ENCODE measurements at places on chromosomes 1 and 21.

DNA sequence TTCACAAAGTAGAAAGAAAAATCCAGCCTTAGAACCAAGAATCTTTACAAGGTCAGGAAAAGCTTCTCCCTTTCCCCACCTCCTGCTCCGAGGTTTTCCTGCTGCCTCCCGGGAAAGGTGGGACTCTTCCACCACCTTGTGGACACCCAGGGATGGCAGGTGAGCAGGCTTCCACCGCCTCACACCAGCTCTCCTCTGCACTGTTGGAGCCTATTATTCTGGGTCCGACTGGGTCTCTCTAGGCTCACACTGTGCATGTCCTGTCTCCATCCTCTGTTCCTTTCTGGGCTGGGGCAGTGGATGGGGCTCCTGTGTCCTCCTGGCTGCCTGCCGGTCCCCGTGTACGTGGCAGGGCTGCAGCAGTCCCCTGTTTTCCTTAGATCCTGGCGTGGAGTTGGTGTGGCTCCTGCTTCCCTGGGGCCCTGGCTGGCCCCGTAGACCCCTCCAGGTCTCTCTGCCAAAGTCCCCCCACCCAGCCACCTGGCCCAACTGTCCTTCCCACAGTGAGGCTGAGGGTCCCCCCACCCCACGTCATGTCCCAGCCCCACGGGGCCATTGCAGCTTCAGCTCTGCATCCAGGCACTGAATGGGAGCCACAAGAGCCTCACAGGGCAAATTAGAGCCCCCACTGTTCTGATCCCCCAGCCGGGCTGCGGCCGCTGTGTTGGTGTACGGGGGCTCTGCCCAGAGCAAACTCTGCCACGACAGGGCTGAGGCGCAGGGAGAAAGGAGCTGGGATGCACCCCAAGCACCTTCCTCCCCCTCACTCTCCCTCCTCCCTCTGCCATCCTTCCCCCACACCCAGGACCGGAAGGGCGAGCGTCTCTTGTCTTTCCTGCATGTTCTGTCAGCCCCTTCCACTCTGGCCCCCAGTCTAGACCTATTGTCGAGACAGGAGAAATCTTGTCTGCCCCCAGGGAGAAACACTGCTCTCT lies 3.3 kb upstream of the SLC45A1 start:
- peak; percentile 59 for DNase-seq

DNA sequence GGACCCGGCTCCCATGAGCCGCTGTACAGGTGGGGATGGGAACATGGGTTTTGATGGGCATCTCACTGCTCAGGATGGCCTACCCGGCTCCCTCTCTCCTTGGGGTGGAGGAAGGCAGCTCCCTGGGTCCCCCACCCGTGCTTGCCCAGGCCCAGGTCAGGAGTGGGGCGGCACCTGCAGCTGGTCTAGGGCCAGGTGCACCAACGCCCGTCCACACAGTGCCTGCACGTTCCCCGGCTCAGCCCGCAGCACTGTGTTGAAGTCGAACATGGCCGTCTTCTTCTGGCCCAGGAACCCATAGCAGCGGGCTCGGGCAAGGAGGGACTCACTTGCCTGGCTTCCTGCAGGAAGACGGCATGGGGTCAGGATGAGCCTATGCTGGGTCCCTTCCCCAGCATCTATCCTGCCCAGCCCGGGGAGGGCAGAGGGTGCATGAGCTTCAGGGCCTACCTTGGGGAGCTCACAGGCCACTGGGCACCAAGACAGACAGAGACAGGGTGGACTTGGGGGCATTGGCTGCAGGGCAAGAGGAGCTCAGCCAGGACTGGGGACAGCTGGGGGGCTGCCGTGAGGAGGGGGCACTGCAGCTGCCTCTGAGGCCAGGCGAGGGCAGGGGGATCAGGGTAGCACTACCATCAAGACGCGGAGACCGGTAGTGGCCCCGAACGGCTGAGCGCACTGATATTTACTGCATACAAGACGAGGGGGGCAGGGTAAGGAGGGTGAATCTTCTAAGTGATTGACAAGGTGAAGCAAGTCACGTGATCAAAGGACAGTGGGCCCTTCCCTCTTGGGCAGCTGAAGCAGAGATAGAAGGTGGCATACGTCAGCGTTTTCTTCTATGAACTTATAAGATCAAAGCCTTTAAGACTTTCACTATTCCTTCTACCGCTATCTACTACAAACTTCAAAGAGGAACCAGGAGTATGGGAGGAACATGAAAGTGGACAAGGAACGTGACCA lies 17.8 kb downstream of the TTC34 start:
- no peak for DNase-seq

DNA sequence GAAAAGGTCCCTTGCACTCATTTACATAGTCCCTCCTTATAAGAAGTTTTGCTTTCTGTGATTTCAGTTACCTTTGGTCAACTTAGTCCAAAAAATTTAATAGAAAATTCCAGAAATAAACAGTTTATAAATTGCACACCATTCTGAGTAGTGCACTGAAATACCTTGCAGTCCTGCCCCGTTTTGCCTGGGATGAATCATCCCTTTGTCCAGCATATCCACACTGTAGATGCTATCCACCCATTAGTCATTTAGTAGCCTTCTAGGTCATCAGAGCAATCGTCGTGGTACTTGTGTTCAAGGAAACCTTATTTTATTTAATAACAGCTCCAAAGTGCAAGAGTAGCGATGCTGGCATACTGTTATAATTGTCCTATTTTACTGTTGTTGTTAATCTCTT lies 38.0 kb downstream of the SPRTN start:
- peak; percentile 57 for DNase-seq

DNA sequence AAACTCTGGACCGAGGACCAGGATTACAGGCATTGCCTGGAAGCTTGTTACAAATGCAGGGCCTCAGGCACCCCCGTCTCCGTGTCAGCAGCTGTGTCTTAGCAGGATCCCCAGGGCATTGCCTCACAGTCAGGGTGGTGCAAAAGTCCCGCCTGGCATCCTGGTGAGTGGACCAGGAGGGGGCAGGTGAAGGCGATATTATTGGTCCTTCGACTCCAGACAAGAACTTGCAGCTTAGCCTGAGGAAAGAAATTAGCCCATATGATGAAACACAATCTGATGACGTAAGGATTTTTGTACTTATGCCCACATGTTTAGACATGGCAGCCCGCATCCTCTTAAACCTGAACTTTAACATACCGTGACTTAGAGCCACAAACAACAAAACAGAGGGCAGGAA lies 40.8 kb downstream of the RSPH1 start:
- no peak for DNase-seq

DNA sequence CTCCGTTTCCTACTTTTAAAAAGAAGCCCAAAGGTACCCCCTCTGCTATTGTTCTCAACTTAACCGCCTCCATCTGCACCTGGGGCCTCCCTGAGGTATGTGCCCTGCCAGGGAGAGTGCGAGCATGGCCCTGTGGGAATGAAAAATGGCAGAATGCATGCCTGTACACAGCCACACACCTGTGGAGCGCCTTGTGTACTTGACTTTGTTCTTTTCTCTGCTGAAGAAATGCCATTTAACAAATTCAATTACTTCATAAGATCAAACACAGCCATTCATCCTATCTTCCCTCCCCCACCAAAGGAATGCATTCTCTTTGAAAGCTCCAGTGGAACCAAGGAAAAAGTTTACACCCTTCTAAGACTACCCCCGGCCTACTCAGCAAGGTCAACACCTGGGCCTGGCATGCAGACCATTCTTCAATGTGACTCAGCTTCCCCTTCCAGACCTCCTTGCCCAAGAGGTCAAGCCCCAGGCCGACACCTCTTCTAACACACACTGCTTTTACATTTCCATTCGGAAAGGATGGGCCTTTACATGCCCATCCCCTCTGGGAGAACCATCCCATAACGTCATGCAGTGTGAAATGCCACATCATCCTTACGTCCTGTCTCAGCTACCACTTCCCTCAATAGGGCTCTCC lies 123.7 kb downstream of the SMYD2 start:
- DNase-seq, result peak; percentile 94

GRCh38 chr21:31875496-31876015 lies 2.7 kb downstream of the HUNK start:
- no peak for DNase-seq

DNA sequence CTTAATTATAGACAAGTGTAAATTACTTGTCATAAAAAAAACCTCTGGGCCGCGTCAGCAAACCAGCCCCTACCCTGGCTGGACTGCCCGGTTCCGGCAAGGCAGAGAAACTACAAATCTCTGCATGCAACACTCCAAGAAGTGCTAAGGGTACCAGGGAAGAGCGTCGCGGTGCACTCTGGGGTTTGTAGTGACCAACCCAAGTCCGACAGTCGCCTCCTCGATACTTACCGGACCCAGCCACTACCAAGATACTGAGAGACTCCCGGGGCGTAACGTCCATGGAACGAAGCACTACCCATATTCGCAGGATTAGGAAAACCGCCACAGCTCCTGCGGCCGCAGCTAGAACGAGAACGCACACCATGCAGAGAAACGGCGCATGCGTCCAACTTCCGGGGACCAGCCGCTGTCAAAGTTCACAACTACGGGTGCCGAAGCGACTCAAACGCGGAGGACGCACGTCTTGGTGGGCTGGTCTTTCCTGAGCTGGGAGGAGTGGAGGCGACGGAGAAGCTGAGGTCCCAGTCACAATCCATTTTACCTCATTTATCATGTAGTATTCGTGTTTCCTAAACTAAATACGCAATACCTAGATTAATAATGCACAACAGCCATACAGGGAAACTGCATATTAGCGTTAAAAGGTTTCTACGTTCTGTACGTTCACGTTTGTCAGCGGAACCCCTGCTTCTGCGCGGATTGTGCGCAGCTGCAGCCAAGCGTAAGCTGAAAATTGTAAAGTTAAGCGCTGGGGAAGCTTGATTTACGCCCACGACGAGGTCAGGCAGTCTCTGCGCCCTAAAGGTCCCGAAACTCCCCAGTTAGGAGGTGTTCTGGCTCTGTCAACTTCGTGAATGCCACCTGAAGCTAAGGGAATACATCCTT lies at the start of gene ALG14:
Gene ALG14 (minus strand): TSS at position 420 of the 888 bp plus-strand sequence. CDS start 53 bp downstream, at position 367.
- DNase-seq, result peak; percentile 93

DNA sequence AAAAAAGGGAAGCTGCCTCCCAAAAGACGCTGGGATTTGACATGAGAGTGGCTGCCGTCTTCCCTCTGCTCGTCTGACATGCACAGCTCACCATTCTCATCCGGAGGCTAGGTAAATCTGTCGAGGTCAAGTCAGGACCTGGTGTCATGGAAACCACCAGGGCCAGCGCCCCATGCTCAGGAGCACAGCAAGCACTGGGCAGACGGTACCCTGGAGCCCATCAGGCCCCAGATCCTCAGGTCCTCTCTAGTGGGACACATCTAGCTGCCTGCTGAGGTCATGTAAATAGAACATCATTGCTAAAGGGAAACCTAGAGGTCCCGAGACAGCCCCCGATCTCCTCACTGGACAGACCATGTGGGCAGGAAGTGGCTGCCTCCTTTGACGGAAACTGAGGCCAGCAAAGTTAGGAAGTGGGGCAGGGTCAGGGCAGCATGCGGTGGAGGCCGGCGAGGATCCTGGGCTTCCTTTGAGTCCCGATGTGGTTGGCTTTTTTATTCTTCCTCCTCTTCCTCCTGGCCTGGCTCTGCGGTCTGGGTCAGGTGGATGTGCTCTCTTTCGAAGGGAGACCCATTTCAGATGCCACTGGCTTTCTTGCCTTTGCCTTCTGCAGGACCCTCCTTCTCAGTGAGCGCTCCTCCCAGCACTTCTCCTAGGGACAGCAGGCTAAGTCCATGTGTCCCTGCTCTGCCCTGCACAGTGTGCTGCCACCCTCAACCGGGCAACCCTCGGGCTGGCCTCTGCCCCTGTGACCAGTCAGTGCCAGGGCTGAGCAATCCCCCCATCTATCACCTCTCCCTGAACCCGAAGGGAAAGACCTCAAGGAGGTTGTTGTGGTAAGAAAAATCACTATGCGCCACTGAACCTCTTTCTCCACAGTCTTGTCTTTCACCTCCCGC lies 5.9 kb downstream of the AGT start:
- no peak for DNase-seq

GRCh38 chr1:49026230-49026811 lies 249.6 kb upstream of the BEND5 start:
- DNase-seq, result no peak

- no peak for DNase-seq
These were observed 162.6 kb downstream of the RUNX1 start for GRCh38 chr21:34886240-34887104.

DNA sequence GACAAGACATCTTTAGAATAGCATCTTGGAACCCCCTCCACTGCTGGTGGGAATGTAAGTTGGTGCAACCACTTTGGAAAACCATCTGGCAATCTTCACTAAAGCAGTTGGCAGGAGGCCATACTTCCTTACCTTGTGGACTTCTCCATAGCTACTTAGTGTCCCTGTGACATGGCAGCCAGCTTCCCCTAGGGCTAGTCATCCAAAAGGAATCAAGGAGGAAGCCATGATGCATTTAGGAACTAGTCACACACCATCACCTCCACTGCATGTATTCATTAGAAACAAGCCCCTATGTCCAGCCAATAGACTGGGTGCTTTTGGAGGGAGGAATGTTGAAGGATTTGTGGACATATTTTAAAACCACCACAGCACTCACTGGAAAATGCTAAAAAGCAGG lies 19.9 kb downstream of the MX2 start:
- DNase-seq, result no peak

- DNase-seq, result peak; percentile 45
These were observed 48.5 kb upstream of the SCYL3 start for GRCh38 chr1:169941982-169942830.

DNA sequence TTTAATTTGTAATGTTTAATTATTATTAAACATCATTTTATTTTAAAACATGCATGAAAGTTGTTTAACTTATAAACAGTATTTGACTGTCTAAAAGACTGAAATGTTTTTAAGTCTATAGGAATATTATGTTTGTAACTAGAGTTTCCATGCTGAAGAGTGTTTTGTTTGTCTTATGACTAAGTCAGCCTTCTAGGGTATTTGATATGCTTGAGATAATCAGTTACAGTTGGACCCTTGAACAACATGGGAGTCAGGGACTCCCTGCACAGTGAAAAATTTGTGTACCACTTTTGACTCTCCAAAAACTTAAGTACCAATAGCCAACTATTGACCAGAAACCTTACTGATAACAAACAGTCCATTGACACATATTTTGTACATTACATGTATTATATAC lies 45.5 kb upstream of the KANK4 start:
- peak; percentile 23 for DNase-seq

- peak; percentile 81 for DNase-seq
These were observed 219.4 kb downstream of the SLC35F3 start for GRCh38 chr1:234123867-234124266.

GRCh38 chr1:162541619-162542141 lies 19.8 kb upstream of the UAP1 start:
- DNase-seq, result peak; percentile 84

- no peak for DNase-seq
These were observed 1263.1 kb downstream of the KCNT2 start for GRCh38 chr1:195345149-195345548.

GRCh38 chr1:236079703-236080102 lies 14.8 kb upstream of the NID1 start:
- DNase-seq, result no peak

DNA sequence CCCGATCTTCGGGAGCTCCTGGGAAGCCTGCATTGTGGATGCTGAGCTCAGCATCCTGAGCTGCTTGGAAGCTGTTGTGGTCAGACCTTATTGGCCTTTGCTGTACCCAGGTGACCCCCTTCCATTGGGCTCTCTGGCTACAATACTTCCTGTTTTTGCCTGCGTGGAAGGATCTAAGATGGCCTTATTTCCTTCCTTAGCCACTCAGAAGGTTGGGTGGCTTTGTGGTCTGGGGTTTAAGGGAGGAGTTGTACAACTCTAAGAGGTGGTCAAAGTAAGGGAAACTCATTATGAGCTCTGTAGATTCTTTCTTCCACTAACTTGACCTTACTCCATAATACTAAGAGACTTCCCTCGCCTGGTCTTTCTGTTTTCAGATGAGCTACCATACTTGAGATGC lies 17.7 kb downstream of the PFKFB2 start:
- DNase-seq, result no peak

- DNase-seq, result no peak
These were observed 67.8 kb upstream of the UBE2U start for GRCh38 chr1:64135462-64136223.

Measured in renal cortical epithelial cell (primary cell).